ENCODE measurements at places on chromosomes 3 and 15.

DNA sequence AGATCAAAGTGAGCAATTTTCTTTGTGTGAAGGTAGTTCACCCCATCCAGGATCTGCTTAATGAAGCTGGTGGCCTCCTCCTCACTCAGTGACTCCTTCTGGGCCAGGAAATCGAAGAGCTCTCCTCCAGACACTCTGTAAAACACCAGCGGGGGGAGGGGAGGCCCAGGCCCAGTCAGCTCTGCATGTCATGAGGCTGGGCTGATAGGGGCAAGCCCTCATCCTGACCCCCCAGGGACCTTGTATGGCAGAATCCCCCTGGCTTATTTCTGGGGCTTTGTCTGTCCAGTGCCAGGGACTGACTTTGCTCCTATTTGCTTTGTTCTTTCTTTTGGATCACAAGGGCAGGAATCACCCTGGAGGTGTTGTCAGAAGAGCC lies 74.9 kb downstream of the DAPK2 start:
- no peak for DNase-seq

- DNase-seq, result no peak
Measured at GRCh38 chr15:98868564-98868963, 139.0 kb downstream of the PGPEP1L start.

GRCh38 chr15:43151688-43152087 lies 18.3 kb downstream of the TMEM62 start:
- DNase-seq, result no peak

DNA sequence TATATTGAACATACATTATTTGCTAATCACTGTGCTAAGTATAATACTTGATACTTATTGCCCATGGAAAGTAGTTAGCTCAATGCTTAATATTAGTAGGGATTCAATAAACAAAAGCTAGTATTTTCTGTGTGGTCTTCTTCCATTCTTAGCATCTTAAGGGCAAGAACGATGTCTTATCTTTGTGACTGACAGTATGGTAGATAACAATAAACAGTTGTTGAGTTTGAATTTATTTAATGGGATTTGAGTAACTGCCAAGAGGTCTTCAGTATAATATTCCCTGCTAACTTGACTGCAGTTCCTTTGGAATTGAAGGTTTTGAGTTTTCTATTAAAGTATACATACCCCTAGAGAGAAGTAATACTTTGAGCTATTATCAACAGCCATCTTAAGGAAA lies 70.1 kb downstream of the ZNF609 start:
- DNase-seq, result no peak

DNA sequence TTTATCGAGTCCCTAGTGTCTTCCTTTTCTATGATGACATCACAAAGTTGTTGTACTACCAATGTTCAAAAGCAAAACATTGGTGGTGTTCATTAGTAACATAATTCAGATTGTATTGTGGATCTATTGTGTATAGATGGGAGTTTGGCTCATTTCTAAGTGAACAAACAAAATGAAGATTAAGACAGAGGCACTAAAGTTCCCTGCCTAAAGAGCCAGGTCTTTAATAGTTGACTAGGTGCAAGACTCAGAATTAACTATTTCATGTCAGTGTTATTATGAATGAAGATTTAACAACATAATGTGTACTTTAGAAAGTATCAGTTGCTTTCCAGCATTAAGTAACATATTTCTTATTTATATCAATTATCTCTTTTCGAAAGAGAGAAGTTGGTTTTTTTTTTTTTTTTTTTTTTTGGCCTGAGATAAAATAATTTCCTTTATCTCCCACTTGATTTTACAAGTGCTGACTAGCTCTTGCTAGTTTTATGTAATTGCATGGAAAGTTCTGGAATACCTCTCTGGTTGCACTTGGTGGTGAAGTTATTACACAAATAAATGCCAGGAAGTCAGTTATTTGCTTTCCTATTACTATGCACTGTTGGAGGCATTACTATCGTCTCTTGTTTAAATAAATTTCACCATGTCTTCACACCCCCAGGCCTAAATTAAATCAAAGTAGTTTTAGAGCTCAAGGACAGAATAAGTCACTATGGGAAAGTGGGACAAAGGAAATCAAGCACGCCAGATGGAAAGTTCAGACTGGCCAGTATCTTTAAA lies 48.7 kb downstream of the NAALADL2 start:
- no peak for DNase-seq

- DNase-seq, result no peak
Measured at GRCh38 chr15:25407950-25408349, 30.9 kb downstream of the UBE3A start.

DNA sequence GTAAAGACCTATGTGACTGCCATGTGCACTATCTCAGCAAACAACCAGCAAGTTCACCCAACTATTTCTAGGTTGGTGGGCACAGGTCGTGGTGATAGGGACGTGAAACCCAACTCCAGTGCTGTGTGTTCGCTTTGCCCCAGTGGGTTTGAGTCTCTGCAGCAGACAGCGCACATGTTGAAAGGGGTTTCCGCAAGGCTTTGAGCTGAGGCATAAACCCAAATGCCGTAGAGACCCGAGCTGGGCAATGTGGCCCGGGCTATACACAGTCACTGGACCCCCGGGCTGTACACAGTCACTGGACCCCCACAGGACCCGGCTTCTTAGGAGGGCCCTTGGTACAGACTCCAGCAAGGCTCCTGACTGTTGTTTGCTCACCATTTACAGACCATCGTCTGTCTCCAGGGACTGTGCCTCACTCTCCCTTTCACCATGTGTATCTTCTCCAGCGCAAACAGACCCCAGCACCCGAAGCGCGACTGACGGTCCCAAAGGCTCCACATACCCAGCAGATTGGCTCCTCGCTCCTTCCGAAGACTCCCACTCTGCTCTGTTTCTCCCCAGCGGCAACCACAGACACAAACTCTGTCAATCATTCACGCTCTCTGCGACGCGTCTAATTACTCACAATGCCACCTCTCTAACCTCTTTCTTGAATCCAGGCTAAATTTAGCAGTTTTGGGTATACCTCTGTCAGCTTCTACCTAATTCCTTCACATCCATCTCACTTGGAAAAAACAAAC lies 31.2 kb downstream of the PCSK6 start:
- no peak for DNase-seq

GRCh38 chr3:51982838-51983577 lies at the start of gene ACY1:
ACY1 (plus strand) TSS chr3:51983535; CDS start chr3:51984065, 530 bp downstream.
- peak; percentile 63 for DNase-seq

DNA sequence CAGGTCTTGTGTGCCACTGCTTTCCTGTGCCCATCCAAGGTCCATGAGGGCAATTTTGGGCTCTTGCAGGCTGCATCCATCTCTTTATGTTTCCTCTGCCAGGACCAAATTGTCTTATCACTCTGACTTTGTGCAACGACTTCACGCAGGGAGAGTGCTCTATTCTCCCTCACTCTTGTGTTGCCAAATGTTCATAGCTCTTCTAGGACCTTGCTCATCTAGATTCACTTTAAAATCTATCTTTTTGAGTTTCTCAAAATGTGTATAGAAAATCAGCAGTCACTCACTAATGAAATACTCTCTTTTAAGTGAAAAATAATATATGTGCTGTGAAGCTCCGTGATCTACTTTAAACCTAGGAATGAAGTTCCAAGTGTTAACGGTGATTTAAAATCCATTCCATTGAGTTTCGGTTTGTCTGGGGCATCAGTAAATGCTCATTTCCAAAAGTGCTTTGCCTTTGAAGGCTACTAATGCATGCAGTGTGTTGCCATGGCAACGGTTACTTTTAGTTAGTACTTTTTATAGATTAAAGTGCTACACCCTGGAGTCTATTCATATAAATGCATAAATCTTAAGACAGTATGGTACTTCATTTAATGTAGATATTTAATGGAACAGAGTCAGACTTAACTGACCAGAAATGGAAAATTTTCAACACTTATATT lies 46.6 kb upstream of the GOLGA8J start:
- no peak for DNase-seq

GRCh38 chr15:62951481-62951880 lies 91.1 kb upstream of the TPM1 start:
- DNase-seq, result no peak
